Iris pigment epithelial cell (primary cell): ENCODE measurements at places on chromosomes 16 and 17.

DNA sequence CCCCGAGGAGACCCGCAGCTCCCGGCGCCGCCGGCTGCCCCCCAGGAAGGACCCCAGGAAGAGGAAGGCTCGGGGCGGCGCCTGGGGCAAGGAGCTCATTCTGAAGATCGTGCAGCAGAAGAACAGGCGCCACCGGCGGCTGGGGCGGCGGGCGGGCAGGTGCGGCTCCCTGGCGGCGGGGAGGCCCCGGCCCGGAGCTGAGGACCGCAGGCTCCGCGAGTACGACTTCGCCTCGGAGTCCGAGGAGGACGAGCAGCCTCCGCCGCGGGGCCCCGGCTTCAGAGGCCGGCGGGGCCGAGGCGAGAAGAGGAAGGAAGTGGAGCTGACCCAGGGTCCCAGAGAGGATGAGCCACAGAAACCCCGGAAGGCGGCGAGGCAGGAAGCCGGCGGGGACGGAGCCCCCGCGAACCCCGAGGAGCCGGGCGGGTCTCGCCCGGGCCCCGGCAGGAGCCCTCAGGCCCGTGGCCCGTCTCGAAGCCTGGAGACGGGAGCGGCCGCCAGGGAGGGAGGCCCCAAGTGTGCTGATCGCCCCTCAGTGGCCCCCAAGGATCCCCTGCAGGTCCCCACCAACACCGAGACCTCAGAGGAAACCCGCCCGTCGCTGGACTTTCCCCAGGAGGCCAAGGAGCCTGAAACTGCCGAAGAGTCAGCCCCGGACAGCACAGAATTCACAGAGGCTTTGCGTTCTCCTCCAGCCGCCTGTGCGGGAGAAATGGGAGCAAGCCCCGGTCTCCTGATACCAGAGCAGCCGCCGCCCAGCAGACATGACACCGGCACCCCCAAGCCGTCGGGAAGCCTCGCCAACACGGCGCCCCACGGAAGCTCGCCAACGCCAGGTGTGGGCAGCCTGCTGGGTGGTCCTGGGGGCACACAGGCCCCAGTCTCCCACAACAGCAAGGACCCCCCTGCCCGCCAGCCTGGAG, 22.3 kb upstream of the ZFPM1 start:
- peak; percentile 46 for DNase-seq

GRCh38 chr17:51373489-51374152, 113.3 kb downstream of the UTP18 start:
- DNase-seq: no peak

GRCh38 chr16:26005336-26005735, 313.6 kb downstream of the HS3ST4 start:
- DNase-seq: no peak

DNA sequence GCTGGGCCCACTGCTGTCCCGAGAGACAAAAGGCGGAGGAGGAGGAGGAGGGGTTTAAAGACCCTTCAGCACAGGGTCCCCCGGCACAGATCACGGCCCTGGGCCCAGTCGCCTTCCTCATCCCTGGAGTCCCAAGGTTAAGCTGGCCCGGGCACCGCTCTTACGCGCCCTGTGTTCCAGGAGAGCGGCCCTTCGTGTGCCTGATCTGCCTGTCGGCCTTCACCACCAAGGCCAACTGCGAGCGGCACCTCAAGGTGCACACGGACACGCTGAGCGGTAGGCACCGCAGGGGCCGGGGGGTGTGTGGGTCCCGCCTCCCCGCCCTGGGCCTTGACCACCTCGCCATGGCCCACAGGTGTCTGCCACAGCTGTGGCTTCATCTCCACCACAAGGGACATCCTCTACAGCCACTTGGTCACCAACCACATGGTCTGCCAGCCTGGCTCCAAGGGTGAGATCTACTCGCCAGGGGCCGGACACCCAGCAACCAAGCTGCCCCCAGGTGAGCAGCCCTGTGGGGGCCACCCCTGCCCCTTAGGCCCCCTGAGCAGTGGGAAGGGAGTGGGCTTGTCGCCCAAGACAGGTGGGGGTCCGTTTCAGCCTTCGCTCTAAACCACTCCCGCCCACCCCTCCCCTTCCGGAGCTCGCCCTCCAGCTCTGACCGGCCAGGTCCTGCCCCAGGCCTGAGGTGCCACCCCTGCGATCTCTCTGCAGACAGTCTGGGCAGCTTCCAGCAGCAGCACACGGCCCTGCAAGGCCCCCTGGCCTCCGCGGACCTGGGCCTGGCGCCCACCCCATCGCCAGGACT, 37.6 kb upstream of the ZC3H18 start:
- no peak for DNase-seq

GRCh38 chr16:17362946-17363345, 107.8 kb downstream of the XYLT1 start:
- no peak for DNase-seq

GRCh38 chr17:78242024-78242742, 10.8 kb downstream of the TMEM235 start:
- no peak for DNase-seq

DNA sequence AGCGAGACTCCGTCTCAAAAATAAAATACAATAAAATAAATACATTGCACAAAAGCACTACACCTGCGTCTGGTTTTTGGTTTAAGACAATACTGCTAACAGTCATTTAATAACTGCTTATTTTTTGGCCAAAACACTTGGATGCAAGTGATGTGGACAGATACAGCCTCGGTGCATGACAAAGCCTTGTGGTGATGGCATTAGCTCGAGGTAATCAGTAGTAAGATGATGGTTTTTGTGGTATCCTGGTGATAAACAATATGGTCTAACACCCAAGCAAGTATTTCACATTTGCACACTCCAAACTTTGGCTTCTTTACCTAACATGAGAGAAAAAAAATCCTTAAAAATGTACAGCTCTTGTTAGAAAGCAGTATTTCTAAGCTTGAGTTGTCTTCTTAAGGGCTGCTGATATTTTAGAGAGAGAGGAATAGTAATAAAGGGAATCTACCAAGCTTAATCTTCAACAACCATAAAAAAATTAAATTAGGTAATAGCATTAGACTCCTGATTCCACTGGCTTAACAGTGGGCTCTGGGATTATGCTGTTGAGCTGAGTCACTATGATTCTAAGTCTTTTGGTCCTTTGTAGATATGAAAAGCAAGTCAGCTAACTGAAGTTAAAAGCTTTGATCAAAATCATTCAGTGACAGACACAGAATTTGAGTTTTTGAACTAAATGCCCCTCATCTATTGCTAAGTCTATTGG, 111.1 kb downstream of the VPS53 start:
- peak; percentile 73 for DNase-seq

DNA sequence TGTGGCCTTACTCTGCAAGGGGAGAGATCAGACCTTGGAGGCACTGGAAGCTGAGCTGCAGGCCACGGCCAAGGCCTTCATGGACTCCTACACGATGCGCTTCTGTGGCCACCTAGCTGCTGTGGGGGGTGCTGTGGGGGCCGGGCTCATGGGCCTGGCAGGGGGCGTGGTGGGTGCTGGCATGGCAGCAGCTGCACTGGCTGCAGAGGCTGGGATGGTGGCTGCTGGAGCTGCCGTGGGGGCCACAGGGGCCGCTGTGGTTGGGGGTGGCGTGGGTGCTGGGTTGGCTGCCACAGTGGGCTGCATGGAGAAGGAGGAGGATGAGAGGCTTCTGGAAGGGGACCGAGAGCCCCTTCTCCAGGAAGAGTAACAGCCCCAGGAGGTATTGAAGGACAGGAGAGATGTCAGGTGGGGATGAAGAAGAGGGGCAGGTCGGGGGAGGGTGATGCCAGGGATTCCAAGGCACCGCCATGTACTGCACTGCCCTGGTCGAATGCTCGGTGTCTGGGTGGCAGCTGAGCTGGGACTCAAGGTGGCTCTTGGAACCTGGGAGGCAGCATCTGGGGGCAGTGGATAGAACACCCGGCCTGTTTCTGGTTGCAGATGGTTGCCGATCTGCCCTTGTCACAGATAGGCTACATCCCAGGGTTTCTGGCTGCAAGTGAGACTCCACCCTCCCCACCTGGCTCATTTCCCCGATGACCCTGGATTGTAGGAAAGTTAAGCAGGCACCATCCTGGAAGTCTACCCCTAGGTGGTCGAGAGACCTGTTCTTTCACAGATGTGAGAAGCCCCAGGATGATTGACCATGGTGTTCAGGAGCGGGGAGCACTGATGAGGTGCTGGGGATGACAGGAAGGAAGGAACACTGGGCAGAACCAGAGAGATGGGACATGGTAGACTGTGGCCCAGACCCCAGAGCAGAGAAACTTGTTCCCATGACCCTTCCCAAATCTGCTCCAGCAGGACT, 5.1 kb downstream of the RNF112 start:
- no peak for DNase-seq

GRCh38 chr16:72590151-72590937, 418.4 kb upstream of the PMFBP1 start:
- DNase-seq: no peak

GRCh38 chr17:42407289-42407836, 15.7 kb downstream of the CAVIN1 start:
- no peak for DNase-seq

DNA sequence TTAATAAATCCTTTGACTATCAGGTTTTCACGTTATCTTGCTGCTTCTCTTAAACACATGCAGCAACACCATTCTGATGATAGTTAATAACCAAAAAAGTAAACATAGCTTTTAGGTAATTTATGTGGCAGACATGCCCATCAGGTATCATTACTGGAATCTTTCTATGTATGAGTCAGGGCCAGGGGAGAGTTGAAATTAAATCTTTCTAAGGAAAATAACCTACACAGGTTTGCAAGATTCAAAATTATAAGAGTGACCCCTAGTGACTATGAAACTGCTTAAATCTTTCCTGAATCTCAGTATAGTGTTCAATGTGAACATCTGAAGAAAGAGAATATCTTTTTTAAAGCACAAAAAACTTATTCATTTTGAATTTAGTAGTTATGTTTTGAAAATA, 666.6 kb downstream of the CDH11 start:
- peak; percentile 28 for DNase-seq

- DNase-seq: no peak
These were observed 21.0 kb upstream of the CACNG4 start for GRCh38 chr17:66943484-66943883.

GRCh38 chr17:17313350-17313991, 10.3 kb downstream of the NT5M start:
- peak; percentile 14 for DNase-seq

- peak; percentile 61 for DNase-seq
These were observed 176.8 kb downstream of the KATNIP start for GRCh38 chr16:27726621-27727261.

- DNase-seq: no peak
These were observed 2.9 kb upstream of the TMEM208 start for GRCh38 chr16:67223992-67224391.

DNA sequence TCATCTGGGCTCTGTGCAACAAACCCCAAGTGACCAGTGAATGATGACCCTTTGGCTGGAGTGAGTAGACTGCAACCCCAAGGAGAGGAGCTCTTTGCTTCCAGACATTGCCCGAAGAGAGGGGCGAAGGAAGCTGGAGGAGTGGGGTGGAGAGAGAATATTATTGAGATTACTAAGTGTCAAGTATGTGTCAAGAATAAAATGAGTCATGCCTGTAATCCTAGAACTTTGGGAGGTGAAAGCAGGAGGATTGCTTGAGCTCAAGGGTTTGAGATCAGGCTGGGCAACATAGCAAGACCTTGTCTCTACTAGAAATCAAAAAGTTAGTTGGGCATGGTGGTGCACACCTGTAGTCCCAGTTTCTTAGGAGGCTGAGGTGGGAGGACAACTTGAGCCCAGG, 142.0 kb upstream of the CCL2 start:
- DNase-seq: no peak

DNA sequence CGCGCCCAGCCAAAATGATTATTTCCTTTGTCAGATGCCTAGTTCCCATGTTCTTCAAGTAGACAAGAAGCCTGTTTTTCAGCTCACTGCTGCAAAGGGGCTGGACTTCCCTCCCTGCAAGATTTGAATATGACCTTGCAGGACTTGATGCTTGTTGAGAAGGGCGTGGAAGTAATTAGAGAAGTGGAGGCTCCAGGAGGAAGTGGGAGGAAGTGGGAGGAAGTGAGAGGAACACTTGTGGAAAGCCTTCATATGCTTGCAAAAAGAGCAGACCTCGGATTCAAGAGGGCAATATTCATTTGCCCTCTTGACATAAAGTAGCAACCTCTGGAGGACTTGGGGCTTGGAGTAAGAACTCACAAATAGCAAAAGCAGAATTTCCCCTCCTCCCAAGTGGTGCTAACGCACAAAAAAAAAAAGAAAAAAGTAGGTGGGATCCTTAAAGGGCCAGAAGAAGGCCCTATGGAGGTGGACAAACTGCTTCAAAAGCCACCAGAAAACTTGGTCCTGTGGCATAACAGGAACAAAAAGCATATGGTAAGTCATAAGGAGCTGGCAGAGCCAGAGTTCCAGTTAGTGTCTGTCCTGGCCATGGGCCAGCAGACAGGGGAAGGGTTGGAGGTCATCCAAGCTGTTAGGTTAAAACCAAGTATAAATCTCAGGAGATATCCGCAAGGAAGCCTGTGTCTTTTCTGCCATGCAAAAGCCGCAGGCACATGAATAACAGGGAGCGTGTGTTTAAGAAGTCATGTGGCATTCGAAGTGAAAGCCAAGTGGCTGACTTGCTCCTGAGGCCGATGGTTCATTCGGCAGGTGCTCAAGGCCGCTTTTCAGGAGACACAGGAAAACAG, 20.6 kb upstream of the PRKAR1A start:
- DNase-seq: no peak

DNA sequence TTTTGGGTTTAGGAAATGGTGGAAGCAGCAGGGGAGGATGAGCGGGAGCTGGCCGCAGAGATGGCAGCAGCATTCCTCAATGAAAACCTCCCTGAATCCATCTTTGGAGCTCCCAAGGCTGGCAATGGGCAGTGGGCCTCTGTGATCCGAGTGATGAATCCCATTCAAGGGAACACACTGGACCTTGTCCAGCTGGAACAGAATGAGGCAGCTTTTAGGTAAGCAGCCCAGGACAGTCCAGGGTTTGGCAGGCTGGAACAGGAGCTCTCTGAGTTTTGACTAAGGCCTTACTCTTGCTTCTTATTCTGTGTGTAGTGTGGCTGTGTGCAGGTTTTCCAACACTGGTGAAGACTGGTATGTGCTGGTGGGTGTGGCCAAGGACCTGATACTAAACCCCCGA, 41.4 kb downstream of the SF3B3 start:
- DNase-seq: no peak

GRCh38 chr17:51740531-51740930, 418.0 kb downstream of the CA10 start:
- no peak for DNase-seq

DNA sequence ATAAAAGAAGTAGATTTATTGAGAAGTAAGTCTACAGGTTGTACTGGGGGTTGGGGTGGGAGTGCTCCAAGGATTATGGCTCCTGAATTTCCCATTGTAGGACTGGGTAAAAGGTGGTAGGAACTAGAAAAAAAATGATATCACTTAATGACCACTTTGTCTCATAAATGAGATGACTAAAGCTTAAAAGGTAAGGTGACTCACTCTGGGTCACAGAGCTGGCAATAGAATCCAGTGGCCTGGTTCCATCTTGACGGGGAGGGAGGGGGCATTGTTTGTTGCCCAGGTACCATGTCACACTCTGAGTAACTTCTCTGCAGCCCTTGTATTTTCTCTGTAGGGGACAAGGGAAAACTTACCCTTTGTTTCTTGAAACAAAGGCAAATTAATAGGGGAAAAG, 126.1 kb downstream of the PITPNC1 start:
- no peak for DNase-seq
